ENCODE measurements at places on chromosomes 16 and 17.

DNA sequence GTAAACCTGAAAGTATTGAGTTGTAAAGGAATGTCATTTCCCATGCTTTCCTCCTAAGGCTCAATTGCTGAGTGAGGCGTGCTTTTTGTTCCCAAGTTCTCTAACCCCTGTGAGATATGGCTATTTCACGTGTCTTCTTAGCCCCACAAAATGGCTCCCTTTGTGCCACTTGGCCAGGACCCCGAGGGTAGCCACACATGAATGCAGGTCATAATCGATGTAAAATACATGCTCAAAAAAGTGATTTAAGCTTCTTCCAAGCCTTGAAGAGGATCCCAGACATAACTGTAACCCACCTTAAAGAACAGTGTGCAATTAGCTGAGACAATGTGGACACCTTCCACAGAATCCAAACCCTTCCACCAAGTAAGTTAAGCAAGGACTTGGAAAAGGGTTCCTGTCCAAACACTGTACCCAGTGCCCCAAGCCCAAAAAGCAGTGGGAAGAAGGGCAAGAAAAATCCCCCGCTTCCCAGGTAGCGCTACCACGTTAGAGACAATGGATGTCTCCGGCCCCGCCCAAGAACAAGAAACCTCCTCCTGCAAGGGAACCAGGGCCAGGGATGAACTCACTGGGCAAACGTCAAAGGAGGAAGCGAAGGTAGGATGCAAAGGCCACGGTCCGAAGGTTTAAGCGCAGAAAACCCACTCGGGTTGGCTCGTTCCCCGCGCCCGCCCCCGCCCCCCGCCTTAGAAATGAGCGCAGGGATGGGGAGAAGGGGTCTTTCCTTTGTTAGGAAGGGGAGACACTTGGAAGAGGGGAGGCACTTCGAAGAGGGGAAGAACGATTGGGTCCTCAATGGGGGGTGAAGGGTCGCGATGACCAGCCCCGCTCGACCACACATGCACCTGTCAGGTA, 1.2 kb downstream of the JPT1 start:
- no peak for DNase-seq

GRCh38 chr17:19260958-19261357, 23.8 kb downstream of the EPN2 start:
- no peak for DNase-seq

- DNase-seq = no peak
Observed at GRCh38 chr17:35293151-35293847, 50.4 kb downstream of the SLFN5 start.

DNA sequence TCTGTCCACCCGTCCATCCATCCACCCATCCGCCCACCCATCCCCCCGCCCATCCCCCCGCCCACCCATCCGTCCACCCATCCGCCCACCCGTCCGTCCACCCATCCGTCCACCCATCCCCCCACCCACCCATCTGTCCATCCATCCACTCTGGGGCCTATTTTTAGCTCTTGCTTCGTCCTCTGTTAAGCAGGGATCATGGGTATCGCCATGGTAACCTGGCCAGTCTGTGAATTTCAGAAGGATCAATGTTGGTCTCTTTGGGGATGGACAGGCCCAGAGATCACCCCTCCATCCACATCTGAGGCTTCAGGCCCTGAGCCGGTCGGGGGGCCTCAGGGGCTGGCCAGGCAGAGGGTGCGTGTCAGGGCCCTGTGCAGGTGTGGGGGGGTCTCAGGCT, 15.2 kb upstream of the DPEP1 start:
- DNase-seq = no peak

GRCh38 chr16:66717112-66717675, 20.7 kb upstream of the CMTM4 start:
- DNase-seq = no peak

- no peak for DNase-seq
Observed at GRCh38 chr16:24535827-24536226, 3.5 kb upstream of the RBBP6 start.

DNA sequence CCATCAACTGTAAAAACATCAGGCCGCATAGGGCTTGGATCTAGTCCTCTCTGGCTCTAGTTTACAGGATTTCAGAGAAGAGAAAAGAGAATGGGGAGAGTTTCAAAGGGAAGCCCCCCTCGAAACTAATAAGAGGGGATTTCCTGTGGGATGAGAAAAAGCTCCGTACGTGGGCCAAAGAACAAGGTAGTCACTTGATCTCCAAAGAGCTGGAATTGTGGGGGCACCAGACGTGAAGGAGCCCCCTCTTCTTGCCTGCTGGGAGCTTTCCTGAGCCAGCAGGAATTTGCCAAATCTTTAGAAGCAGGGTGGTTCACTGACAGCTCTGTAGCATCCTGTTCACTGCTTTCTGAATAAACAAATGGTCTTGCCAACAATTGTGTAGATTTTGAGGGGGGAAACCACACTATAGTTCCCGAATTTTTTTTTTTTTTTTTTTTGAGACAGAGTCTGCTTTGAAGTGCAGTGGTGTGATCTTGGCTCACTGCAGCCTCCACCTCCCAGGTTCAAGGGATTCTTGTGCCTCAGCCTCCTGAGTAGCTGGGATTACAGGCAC, 7.0 kb upstream of the TMIGD1 start:
- DNase-seq = no peak

DNA sequence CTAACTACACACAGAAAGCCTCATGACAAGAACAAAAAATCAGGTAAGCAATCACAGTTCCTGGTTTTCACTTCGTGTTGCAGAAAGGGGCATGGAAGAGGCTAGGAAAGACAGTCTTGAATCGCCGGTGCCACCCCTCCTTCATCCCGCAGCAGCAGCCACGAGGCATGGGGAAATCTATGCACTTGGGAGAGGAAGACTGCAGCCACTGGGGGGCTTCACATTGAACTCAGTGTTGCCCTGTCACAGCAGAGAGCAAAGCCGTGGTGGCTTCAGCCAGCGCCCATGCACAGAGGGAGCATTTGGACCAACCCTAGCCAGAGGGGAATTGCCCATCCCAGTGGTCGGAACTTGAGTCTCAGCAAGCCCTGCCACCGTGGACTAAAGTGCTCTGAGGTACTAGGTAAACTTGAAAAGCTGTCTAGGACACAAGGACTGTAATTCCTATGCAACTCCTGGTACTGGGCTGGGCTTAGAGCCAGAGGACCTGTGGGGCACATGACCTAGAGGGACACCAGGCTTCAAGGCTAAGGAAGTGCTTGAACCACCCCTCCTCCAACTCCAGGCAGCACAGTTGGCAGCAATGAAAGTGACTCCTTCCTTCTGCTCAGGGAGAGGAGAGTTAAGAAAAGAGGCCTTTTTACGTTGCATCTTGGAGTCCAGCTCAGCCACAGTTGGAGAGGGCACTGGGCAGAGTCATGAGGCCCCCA, 35.2 kb upstream of the ATP2C2 start:
- DNase-seq = no peak

All from activated CD8-positive, alpha-beta memory T cell treated with anti-CD3 and anti-CD28 coated beads for 48 hours (primary cell).